Stimulated activated CD8-positive, alpha-beta memory T cell treated with anti-CD3 and anti-CD28 coated beads, Interleukin-4, amount 100 ng/mL, for 48 hours (primary cell): ENCODE measurements at places on chromosomes 3 and 15.

DNA sequence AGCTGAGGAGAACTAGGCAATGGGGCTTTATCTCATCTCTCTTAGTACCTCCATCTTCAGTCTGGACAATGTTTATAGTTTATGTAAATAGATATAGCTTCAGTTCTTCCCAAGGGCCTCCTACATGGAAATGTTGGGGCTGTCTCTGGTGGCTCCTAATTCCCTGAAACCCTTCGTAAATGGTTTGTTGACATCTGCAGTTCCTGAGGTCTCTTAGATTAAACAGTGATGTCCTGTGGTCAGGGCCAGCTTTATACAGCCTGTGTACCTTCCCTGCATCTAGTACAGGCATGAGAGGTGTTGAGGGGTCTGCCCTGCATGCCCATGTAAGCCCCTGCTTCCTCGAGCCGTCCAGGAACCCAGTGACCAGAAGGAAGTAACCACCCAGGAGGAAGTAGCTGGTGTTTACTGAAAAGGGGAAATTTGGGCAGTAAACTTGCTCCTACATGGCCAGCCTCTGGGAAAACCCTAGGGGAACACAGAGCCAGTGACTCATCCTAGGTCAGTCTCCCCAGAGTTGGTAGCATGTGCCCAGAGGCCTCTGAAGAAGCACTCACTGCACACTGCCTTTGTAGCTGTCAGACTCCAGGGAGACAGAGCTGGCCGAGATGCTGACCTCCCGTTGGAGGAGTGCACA is 4.7 kb upstream of the TBC1D2B start:
- DNase-seq = no peak

DNA sequence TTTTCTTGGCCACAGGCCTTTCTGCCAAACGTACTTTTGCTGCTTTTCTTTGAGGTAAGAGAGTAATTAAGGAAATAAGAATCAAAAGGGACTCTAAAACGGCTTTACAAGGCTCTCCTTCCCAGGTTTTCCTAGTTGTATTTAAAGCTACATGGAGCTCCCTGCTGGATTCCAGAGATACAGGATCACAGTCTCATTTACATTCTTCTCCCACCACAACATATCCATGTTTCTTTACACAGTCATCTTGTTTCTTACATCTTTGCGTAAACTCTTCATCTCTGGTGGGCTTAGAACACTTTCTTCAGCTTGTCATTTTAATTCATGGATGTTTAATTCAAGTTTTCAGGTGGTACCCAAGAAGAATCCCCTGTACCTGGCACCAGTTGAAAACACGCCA is 117.6 kb upstream of the BFSP2 start:
- no peak for DNase-seq

DNA sequence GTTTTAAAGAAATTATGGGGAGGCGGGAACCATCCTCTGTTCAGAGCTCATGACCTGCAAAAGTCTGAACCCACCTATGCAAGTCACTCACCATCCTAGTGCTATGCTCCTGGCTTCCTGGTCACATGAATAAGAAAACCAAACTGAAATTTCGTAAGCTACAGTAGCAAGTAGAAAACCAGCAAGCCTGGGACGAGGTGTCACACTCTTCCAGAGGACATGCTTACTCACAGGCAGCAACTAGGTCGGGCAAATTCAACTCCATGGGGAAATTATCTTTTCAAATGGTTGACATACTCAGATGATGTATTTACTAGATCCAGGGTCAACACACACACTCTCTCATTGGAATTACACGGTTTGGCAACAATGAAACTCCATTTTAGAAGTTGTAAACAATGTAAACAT is 31.3 kb downstream of the LDHAL6B start:
- no peak for DNase-seq

DNA sequence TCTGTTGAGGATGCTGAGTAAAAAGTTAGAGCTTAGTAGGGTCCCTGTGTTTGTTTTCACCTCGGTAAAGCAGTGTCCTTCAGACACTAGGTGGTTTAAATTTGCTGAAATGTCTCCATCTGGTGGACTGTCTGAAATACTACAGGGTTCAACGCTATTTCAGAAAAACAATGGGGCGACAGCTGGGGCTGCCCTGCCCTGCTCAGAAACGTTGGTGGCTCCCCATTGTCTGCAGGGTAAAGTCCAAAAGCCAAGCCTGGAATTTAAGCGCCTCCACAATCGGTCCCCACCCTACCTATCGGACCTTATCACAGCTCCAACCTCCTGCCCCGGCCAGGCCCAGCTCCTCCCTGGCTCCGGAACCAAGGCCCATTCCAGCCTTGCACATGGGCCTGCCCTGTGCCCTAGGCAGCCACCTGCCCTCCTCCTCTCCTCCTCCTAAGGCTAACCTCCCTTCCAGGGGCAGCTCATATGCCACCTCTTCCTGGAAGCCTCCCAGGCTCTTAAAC is 4.3 kb upstream of the TSEN2 start:
- DNase-seq = no peak

GRCh38 chr3:133706033-133706432 is 40.2 kb upstream of the TF start:
- no peak for DNase-seq

- DNase-seq = no peak
Observed at GRCh38 chr3:197460002-197460401, 95.8 kb downstream of the BDH1 start.

DNA sequence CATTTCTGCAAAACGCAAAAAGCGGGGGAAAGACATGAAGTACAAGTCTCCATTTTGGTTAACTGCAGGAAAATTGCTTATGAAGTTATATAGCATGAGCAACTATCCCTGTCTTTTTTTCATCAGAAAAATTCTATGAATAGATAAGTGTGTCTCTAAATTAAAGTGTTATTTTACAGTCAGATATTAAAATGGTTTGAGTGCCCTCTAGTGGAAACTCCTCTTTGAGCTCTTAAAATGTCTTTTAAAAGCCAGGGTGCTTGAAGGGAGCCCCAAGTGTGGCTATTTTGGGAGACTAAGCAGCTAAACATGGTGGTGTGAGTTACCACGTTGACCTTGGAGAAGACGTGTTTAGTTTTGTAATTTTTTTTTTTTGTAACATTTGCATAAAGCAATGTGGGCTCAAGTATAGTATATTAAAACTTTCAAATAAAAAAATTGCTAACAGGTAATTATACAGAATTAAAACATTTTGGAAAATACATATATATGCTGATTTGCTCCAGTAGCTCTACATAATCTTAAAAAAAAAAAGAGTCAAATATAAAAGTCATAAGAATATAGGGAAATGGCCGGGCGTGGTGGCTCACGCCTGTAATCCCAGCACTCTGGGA is 77.2 kb downstream of the PPP2R3A start:
- DNase-seq = no peak

- DNase-seq = no peak
Observed at GRCh38 chr3:158160958-158161357, 51.1 kb downstream of the RSRC1 start.

GRCh38 chr3:142914286-142914811 is 25.5 kb upstream of the PCOLCE2 start:
- DNase-seq = no peak

DNA sequence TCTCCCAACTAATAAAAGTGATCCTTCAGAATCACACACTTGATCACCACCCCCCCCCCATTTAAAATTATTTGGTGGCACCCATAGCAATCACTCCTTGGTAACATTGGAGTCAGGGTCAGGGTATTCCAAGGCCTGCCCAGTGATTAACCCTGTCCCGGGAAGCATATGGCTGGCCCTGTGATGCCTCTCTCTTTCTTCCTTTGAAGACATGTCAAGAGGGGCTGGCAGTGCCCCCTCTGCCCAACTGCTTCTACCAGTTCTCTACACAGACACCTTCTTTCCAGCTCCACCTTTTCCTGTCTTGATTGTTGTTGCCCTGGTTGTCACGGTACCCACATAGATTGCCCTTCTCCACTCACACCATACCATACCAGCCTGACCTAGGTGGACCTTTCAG is 30.9 kb upstream of the MANF start:
- no peak for DNase-seq

GRCh38 chr3:56183529-56183928 is 284.7 kb downstream of the ERC2 start:
- no peak for DNase-seq

GRCh38 chr15:69462030-69462492 is 9.4 kb downstream of the RPLP1 start:
- no peak for DNase-seq

DNA sequence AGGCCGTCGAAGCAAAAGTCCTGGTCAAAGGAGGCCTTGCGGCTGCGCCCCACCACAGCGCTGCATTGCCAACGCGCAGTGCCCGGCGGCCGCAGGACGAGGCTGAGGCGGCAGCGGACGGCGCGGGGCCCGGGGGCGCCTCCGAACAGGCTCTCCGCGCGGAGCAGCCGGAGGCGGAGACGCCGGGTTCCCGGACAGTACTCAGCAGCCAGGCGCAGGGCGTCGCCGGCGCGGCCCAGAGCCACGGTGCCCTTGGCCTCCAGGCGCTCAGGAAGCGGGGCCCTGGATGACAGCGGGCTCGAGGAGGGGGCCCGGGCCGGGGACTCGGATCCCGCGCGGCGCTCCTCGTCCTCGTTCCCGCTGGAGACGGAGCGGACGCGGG is 1.1 kb downstream of the C2CD4B start:
- DNase-seq = no peak

DNA sequence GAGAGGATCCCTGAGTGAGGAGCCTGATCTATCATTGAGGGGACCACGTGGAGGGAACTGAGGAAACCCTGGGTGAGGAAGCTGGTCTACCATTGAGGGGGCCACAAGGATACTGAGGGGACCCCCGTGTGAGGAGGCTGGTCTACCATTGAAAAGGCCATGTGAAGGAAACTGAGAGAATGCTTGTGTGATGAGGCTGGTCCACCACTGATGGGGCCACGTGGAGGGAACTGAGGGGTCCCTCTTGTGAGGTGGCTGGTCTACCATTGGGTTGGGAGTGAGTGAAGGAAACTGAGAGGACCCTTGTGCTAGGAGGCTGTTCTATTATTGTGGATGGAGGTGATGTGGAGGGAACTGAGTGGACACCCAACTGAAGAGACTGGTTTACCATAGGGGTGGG is 161.3 kb downstream of the FBLN2 start:
- DNase-seq = peak; percentile 6

- no peak for DNase-seq
Observed at GRCh38 chr15:53512029-53512428, 247.4 kb downstream of the WDR72 start.

- no peak for DNase-seq
Observed at GRCh38 chr3:196794467-196794866, 54.8 kb downstream of the PAK2 start.

DNA sequence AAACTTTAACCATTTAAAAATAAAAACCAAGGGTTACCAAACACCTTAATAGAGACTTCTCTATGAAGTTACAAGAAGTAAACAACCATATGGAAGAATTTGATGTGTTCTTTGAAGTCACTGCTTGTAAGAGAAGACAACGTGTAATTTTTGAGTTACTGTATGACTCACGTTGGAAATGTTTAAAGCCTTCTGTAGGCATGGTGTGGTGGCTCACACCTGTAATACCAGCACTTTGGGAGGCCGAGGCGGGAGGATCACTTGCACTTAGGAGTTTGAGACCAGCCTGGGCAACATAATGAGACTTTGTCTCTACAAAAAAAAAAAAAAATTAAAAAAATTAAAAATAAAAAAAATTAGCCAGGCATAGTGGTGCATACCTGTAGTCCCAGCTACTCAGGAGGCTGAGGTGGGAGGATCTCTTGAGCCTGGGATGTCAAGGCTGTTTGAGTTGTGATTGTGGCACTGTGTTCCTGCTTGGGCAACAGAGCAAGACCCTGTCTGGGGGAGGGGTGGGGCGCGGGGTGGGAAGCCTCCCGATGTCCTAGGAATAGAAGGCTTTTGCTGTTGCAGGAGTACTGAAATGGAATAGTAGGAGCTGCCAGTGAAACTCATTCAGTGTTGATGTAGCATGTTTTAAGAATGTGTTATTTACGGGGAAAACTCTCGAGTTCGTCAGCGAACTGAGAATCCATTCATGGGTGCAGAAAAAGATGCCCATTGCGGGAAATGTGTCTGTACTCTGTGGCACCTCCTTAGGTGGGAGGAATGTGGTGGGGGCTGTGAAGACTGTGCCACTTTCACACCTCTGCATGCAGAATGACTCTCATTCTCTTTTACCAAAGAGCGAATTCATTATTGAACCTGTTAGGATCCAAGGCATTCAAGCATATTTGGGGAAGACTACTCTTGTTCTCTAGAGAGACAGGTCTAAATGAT is 134.2 kb downstream of the FNDC3B start:
- peak; percentile 28 for DNase-seq

GRCh38 chr15:68196445-68197169 is 8.5 kb downstream of the CALML4 start:
- no peak for DNase-seq

GRCh38 chr3:67381667-67382272 is 272.6 kb downstream of the SUCLG2 start:
- peak; percentile 32 for DNase-seq

GRCh38 chr15:67820992-67821783 is 4.1 kb upstream of the SKOR1 start:
- DNase-seq = peak; percentile 59

DNA sequence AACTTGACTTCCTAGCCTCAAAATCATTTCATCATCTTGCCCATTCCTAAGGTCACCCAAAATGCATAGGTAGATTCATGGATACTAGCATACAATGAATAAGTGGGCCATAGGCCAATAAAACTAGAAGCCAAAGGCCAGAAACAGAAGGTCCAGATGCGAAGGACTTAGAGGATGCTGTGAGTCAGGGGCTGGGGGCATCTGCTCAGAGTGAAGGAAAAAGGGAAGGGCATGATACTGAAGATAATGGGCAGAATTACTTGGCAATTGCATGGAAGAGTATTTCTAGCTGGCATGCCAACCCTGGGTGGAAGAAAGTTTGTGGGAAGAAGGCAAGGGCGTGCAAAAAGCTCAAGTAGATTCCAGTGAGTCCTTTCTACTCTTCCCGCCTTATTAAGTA is 27.5 kb downstream of the ILDR1 start:
- DNase-seq = no peak

- DNase-seq = no peak
Observed at GRCh38 chr3:168707900-168708299, 612.2 kb upstream of the GOLIM4 start.

DNA sequence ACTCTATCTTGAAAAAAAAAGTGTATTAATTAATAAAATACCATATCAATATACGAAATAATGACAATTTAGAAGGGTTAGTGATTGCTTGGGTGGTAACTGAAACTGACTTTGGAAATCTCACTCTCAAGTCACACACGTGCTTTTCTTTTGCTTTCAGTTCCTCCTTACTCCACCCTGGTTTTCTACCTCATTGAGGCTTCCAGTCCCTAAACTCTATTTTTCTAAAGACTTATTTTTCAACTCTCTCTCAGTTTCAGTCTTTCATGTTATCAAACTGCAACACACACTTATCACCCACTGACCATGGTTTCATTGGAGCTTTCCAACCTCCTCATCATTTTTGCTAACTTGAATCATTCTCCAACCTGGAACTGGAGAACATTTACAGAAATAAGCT is 23.5 kb downstream of the IL12A start:
- DNase-seq = no peak

DNA sequence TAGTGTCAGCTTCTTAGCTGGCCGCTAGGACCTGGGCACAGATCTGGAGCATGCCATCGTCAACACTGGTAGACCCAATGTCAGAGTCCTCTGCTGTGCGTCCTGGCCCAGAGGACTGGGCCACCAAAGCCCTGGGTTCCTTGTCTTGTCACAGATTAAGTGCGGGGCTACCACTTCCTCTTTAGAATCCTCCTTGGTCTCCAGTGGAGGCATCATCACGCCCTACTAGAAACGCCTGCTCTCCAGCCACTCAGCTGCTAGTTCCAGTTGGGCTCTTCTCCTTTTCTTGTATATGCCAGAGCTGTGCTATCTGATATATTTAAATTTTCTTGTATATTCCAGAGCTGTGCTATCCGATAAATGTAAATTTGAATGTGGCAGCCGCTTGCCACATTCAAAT is 11.2 kb downstream of the PPCDC start:
- no peak for DNase-seq
